Femur (tissue), 1 donor: ENCODE measurements at places on chromosomes 2 and 18.

GRCh38 chr2:75634945-75635344, 11.6 kb upstream of the MRPL19 start:
- no peak for DNase-seq

DNA sequence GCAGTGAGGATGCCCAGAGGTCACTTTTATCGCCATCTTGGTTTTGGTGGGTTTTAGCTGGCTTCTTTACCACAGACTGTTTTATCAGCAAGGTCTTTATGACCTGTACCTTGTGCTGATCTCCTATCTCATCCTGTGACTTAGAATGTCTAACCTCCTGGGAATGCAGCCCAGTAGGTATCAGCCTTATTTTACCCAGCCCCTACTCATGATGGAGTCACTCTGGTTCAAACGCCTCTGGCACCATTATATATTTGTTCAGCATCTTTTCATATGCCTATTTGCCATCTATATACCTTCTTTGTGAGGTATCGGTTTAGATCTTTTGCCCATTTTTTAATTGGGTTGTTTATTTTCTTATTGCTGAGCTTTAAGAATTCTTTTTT, 7.2 kb upstream of the CCNT2 start:
- no peak for DNase-seq

GRCh38 chr18:76364282-76365259, 130.5 kb downstream of the ZNF516 start:
- DNase-seq: no peak

GRCh38 chr2:120346667-120347358, 877 bp downstream of the INHBB start:
- DNase-seq: no peak

DNA sequence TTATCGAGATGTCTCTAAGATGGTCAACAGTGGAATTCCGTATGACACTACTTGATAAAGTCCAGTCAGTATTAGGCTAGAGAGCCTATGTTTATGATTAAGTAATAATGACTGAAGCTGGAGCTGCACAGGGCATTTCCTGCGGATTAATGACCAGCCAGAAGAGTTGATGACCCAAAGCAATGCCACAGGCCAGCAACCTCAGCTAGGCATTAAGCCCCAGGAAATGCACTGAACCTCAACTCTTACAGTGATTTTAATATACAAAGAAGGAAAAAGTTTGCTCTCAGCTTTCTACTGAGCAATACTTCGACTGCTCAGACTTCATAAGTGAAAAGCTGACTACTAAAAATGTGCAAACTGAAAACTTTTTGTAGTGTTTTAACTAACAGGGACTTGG, 3.9 kb downstream of the KCTD1 start:
- DNase-seq: no peak

DNA sequence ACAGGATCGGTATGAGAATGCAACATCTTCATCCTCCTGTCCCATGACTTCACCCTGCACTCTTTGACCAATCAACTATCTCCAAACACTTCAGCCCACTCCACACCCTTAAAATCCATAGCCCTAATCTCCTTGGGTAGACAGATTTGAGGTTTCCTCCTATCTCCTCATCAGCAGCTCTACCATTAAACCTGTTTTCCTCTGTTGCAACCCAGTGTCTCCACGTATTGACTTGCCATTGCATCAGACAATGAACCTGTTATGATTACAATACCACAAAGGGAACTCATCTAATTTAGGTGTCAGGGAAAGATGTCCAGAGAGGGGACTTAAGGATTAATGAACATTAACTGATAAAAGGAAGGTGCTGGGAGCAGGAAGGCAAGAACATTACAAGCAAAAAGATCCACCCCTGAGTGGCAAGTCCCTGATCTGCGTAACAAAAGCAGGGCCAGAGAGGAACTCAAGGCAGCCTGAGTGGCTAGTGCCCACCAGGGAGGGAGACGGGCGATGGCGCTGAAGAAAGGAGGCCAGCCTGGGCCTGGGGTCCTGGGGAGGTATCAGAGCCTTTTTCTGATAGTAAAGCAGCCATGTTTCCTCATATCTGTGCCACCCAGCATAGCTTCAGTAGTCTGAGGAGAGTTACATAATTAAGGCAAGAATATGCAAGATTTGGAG, 44.6 kb downstream of the AKAIN1 start:
- DNase-seq: no peak

DNA sequence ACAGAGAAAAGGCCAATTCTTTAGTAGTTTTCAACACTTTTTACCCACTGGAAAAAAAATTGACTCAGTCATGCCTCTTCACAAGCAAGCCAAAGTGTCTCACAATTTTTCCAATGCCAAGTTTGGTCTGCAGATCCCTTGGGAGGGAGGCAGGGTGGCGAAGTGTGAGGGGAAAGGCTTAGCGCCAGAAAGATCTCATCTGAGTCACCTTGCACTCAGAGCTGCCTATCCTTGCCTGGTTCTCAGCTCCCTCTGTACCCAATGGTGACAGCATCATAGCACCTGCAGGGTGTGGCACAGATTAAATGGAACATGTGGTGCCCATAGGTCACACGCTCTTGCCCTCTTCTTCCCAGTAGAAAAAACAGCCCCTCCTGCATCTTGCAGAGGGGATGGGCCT, 55.2 kb upstream of the GYPC start:
- no peak for DNase-seq

DNA sequence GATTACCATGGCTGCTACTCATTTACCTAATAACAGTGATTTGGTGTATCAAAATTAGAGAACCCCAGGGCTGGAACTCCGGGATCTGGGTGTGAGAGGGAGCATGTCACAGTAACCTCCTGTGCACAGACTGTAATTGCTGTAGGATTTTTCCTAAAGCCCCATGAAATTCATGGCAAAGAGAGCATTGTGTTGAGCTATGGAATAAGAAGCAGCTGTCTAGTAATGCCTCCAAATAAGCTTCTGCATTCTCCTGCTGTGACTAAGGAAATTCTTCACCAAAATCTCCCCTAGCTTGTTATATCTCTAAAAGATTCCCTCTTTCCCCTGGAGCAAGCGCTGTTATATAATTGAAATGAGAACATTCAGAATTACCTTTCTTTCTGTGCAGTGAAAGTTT, 158.1 kb upstream of the SPATS2L start:
- DNase-seq: no peak

GRCh38 chr2:168801961-168802858, at the start of gene NOSTRIN:
Gene NOSTRIN (plus strand): TSS chr2:168802637. CDS start chr2:168802647, 10 bp downstream.
- DNase-seq: peak; percentile 61

- no peak for DNase-seq
Measured at GRCh38 chr2:1479346-1479745, 66.1 kb downstream of the TPO start.

- DNase-seq: no peak
Measured at GRCh38 chr2:135832891-135833290, 4.1 kb downstream of the LCT start.

- no peak for DNase-seq
Measured at GRCh38 chr18:29156531-29156930, 979.6 kb upstream of the CDH2 start.
